Chondrocyte (in vitro differentiated cells): ENCODE measurements at places on chromosomes 2 and 18. TPM values are rescaled to one million over a fixed set of nuclear protein-coding genes. Genes with fewer than 3 reads are reported as not detected.
A peak's percentile ranks its signal among the peaks of the same experiment; 100 is the strongest.

GRCh38 chr2:105629634-105630033 is 115.1 kb upstream of the NCK2 start:
- no peak for DNase-seq
- H3K4me3 ChIP-seq, result no peak overlapping the region
- peaks cover 2% of the 10 kb centered on the region for H3K4me1 ChIP-seq

- H3K4me1 ChIP-seq, result peaks cover 1% of the 10 kb centered on the region
- peaks cover 4% of the 10 kb centered on the region for H3K36me3 ChIP-seq
- no peak overlapping the region for H3K4me3 ChIP-seq
Measured at GRCh38 chr2:23199115-23199918, 185.7 kb upstream of the KLHL29 start.

EFEMP1 gene
- 9.5 to 39.6 TPM (median 38.6 TPM) in 3 replicates for total RNA-seq

- no peak for DNase-seq
- no peaks in the 10 kb centered on the region for H3K36me3 ChIP-seq
- H3K27me3 ChIP-seq, result peaks cover 6% of the 10 kb centered on the region
- no peak overlapping the region for H3K27ac ChIP-seq
Measured at GRCh38 chr18:47520263-47520662, 268.8 kb upstream of the SKOR2 start.

- H3K27ac ChIP-seq, result peak overlapping the region; percentile 75
- H3K4me3 ChIP-seq, result no peak overlapping the region
- H3K4me1 ChIP-seq, result peaks cover 43% of the 10 kb centered on the region
Measured at GRCh38 chr2:216578325-216578724, 54.9 kb upstream of the IGFBP2 start.

GRCh38 chr2:203431391-203432185 is 103.4 kb downstream of the ABI2 start:
- DNase-seq, result no peak
- H3K4me3 ChIP-seq, result no peak overlapping the region
- H3K36me3 ChIP-seq, result peaks cover 6% of the 10 kb centered on the region
- H3K4me1 ChIP-seq, result peaks cover 13% of the 10 kb centered on the region

TBR1 gene
- total RNA-seq, result not detected in 3 replicates

- H3K4me1 ChIP-seq, result peaks cover 12% of the 10 kb centered on the region
- H3K27ac ChIP-seq, result no peak overlapping the region
- no peak overlapping the region for H3K4me3 ChIP-seq
Measured at GRCh38 chr2:231988179-231988866, 26.8 kb downstream of the DIS3L2 start.

DNA sequence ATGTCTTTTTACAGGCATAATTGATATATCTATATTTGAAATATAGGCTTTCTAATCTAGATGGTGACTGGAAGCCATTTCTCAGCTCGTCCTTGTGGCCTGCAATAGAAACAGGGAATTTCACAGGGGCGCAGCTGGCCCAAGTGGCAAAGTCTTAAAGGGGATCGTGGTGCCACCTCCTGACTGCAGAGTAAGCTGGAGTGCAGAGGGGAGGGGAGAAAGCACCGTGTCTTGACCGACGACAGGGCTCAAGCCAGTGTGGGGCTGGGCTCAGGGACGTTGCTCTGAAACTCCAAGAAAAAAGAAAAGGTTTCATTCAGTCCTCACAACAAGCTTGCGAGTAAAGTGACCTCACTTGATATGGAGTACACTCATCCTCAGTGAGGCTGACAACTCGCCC is 255.1 kb downstream of the DCDC2C start:
- no peak overlapping the region for H3K27ac ChIP-seq
- H3K4me1 ChIP-seq, result peaks cover 15% of the 10 kb centered on the region
- H3K27me3 ChIP-seq, result peaks cover 3% of the 10 kb centered on the region
- no peak overlapping the region for H3K4me3 ChIP-seq
- H3K36me3 ChIP-seq, result no peaks in the 10 kb centered on the region
- no peak for DNase-seq

FAP gene
- 163 to 205 TPM (median 171 TPM) in 3 replicates for total RNA-seq

DNA sequence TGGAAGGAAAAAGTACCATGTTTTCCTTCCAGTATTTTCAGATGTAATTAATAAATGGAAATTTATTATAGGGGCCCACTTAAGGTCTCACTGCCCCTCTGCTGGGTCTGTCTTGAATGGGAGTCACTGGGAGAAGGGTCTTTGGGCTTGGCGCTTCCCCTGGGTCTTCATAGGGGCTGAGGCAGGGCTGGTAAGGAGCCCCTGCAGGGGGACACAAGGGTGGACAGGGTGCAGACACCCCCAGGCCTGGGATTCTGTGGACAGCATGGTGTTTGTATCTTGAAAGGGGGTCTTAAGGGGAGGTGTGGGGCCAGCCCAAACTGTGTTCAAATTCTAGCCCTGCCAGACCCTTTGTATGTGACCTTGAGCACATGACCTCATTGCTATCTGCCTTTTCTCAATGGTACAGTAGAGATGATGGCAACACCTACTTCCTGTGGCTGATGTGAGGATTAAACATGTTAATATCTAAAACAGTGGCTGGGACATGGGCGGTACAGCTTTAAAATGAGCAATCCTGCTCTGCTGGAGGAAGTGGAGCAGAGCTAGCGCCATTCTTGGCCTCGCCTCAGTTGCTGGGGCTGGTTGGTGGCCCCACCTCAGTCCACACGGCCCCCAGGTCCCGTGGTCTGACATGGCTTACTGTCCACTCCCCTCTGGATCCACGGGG is 71.6 kb downstream of the GNAL start:
- DNase-seq, result no peak
- no peaks in the 10 kb centered on the region for H3K4me1 ChIP-seq
- H3K27me3 ChIP-seq, result no peaks in the 10 kb centered on the region

DNA sequence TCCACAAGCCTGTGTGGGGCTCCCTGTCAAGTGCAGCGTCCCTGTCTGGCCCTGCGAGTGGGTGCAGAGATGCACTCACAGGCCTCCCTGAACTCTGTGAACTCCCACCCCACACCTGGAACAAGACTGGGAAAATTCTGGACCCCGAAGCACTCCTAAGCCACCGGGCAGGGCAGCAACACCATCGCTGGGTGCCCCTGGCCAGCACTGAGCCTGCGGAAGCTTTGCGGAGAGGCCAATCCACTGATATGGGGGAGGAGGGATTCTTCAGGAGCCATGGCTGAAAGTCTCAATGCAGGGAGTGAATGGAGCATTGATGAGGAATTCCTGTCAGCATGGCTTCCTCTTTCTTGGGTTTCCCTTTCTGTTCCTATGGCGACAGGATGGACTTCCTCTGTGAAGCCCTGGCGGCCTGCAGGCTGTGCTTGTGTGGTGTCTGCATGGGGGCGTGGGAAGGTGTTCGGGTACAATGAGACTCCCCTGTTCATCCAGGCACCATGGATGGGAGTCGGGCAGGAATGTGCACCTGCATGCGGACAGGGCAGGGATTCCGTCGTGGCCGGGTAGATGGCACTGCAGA is 15.1 kb downstream of the TRIB2 start:
- H3K27ac ChIP-seq, result no peak overlapping the region
- H3K4me3 ChIP-seq, result no peak overlapping the region
- peaks cover 8% of the 10 kb centered on the region for H3K4me1 ChIP-seq
- H3K36me3 ChIP-seq, result peaks cover 20% of the 10 kb centered on the region
- no peak for DNase-seq

NAPG gene
- total RNA-seq, result 32.0 to 49.0 TPM (median 34.7 TPM) in 3 replicates

MGAT4A gene
- 1.7 to 2.2 TPM (median 2.1 TPM) in 3 replicates for total RNA-seq

DTNA gene
- 3.7 to 5.8 TPM (median 3.7 TPM) in 3 replicates for total RNA-seq

GRCh38 chr2:160241251-160242137 is 41.4 kb upstream of the ITGB6 start:
- peaks cover 78% of the 10 kb centered on the region for H3K4me1 ChIP-seq
- H3K27ac ChIP-seq, result peak overlapping the region; percentile 89
- H3K27me3 ChIP-seq, result no peaks in the 10 kb centered on the region
- DNase-seq, result no peak
- H3K36me3 ChIP-seq, result peaks cover 3% of the 10 kb centered on the region
- H3K4me3 ChIP-seq, result no peak overlapping the region
